Gastrocnemius medialis (tissue), 4 donors: ENCODE measurements at places on chromosomes 3 and 15. TPM values are rescaled to one million over a fixed set of nuclear protein-coding genes. Genes with fewer than 3 reads are reported as not detected.

GRCh38 chr3:135844386-135844785, 121.1 kb upstream of the PPP2R3A start:
- no peak overlapping the region for H3K27ac ChIP-seq
- no peak overlapping the region for H3K4me3 ChIP-seq
- H3K4me1 ChIP-seq = no peaks in the 10 kb centered on the region
- H3K27me3 ChIP-seq = no peaks in the 10 kb centered on the region

TRMT10C gene
- total RNA-seq = 33.2 TPM

GRCh38 chr3:72162649-72163184, 377.8 kb upstream of the PROK2 start:
- DNase-seq = no peak
- H3K4me3 ChIP-seq = no peak overlapping the region
- no peaks in the 10 kb centered on the region for H3K36me3 ChIP-seq
- no peak overlapping the region for H3K27ac ChIP-seq

- no peaks in the 10 kb centered on the region for H3K4me1 ChIP-seq
- no peak overlapping the region for H3K4me3 ChIP-seq
- H3K27me3 ChIP-seq = no peaks in the 10 kb centered on the region
- H3K27ac ChIP-seq = no peak overlapping the region
- no peaks in the 10 kb centered on the region for H3K36me3 ChIP-seq
- DNase-seq = no peak
Measured at GRCh38 chr3:167958141-167958540, 137.6 kb downstream of the GOLIM4 start.

DNA sequence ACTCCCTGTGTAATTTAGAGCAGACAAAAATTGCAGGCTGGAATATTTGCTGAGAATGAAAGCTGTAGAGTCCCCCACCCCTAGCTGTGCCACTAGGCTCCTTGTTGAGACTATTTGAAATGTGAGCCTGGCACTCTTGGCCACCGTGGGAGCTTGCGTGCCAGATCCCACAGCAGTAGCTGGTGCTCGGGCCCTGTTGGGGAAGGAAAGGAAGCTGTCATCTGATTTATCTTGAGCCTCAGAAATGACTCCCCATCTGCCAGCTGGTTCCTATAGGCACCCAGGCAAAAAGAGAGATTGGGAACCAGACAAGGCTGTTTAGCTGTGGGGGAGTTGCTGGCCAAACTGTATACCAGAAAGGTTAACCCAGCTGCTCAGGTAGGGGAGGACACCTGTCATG, 23.4 kb upstream of the CLEC3B start:
- H3K4me1 ChIP-seq = peaks cover 46% of the 10 kb centered on the region
- H3K36me3 ChIP-seq = peaks cover 34% of the 10 kb centered on the region
- no peaks in the 10 kb centered on the region for H3K27me3 ChIP-seq

SAMMSON gene
- total RNA-seq = not detected

DNA sequence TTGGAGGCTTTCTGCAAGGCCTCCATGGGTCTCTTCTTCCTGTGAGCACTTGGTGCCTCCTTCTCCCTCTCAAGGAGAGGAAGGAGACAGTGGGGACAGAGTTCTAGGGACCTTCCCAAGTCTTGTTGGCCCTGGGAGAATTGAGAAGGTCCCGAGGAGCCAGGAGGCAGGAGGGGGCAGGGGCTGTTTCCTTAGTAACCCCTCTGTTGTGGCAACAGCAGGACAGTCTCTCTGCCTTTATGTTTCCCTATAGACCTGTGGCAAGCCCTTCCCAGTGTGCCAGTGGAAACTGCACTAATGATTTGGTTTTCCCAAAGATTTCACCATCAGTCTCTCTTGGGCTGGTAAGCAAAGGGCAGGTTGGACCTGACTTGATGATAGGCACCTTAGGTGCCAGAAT, 87.8 kb upstream of the GALNT15 start:
- H3K4me1 ChIP-seq = peaks cover 25% of the 10 kb centered on the region
- no peaks in the 10 kb centered on the region for H3K36me3 ChIP-seq
- no peaks in the 10 kb centered on the region for H3K27me3 ChIP-seq
- H3K4me3 ChIP-seq = no peak overlapping the region
- peak overlapping the region; percentile 73 for H3K27ac ChIP-seq

ERC2 gene
- not detected for total RNA-seq

GRCh38 chr15:45307230-45307924, 55.3 kb downstream of the SLC28A2 start:
- no peaks in the 10 kb centered on the region for H3K27me3 ChIP-seq
- no peak for DNase-seq
- peaks cover 3% of the 10 kb centered on the region for H3K4me1 ChIP-seq
- no peaks in the 10 kb centered on the region for H3K36me3 ChIP-seq
- H3K4me3 ChIP-seq = no peak overlapping the region

DNA sequence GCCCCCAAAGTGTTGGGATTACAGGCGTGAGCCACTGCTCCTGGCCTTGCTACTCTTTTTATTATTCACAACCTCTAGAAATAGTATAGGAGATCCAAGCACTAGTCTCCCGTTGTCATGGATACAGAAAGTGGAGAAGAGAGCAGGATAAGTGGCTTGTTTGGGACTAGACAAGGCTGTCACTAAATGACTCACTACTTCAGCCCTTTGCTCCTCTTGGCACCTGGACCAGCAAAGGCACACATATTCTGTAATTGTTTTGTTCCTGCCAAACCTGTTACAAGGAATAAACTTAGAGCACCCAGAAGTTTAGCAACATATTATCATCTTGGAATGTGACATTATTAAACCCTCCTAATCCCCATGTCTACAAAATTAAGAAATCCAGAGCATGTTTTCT, 427.2 kb upstream of the THBS1 start:
- no peaks in the 10 kb centered on the region for H3K27me3 ChIP-seq
- DNase-seq = no peak
- H3K36me3 ChIP-seq = no peaks in the 10 kb centered on the region
- peaks cover 2% of the 10 kb centered on the region for H3K4me1 ChIP-seq
- no peak overlapping the region for H3K27ac ChIP-seq

LSMEM2 gene
- total RNA-seq = 0.98 TPM

ASB14 gene
- 1.9 TPM for total RNA-seq

- no peaks in the 10 kb centered on the region for H3K4me1 ChIP-seq
- no peaks in the 10 kb centered on the region for H3K27me3 ChIP-seq
- H3K36me3 ChIP-seq = no peaks in the 10 kb centered on the region
- DNase-seq = no peak
- H3K4me3 ChIP-seq = no peak overlapping the region
Measured at GRCh38 chr3:7999384-7999783, 502.2 kb upstream of the LMCD1 start.

CRTC3 gene
- 27.1 TPM for total RNA-seq

DNA sequence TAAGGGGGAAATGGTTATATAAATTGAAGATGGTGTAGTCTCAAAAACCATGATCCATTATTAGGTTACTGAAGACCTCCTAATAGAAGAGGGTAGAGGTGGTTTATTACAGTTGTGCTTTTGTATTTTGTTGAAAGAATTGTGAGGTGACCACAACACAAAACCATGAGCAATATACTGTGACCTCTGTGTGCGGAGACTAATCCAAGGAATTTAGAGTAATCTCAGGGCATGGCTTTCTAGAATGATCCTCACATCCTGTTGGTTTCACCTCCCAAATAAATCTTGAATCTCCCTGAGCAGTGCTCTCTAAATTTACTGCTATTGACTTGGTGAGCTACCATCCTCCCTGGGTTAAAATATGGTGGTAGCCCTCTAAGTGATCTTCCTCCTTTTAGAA, 52.3 kb downstream of the PTPRG start:
- no peaks in the 10 kb centered on the region for H3K36me3 ChIP-seq
- DNase-seq = no peak
- no peak overlapping the region for H3K27ac ChIP-seq
- H3K27me3 ChIP-seq = no peaks in the 10 kb centered on the region
- H3K4me1 ChIP-seq = peaks cover 27% of the 10 kb centered on the region
- no peak overlapping the region for H3K4me3 ChIP-seq

GRCh38 chr3:146504498-146505197, 35.3 kb upstream of the PLSCR2 start:
- H3K4me1 ChIP-seq = peaks cover 7% of the 10 kb centered on the region
- DNase-seq = no peak
- H3K27me3 ChIP-seq = no peaks in the 10 kb centered on the region
- peak overlapping the region; percentile 3 for H3K27ac ChIP-seq
- no peak overlapping the region for H3K4me3 ChIP-seq

DNA sequence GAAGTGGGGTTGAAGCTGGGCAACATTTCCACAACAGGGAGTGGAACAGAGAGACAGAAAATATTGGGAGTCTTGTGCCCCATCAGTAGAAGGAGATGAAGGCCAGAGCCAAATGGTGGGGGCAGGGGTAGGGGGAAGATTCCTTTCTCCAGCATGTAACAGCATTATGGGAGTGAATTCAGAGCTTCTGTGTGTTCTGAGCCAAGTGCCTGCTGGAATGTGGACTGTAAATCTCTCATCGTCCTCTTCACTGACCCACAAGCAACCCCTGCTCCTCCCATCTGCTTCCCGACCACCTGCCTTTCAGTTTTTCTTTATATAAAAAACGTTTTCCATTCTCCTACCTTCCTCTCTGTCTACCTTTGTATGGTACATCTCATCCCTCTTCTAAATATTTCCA, 344.2 kb upstream of the TPRG1 start:
- H3K27me3 ChIP-seq = no peaks in the 10 kb centered on the region
- peaks cover 10% of the 10 kb centered on the region for H3K4me1 ChIP-seq
- DNase-seq = no peak
- H3K36me3 ChIP-seq = no peaks in the 10 kb centered on the region

- H3K27me3 ChIP-seq = no peaks in the 10 kb centered on the region
- H3K36me3 ChIP-seq = no peaks in the 10 kb centered on the region
- no peak for DNase-seq
- H3K4me3 ChIP-seq = peak overlapping the region; percentile 84
- peak overlapping the region; percentile 88 for H3K27ac ChIP-seq
- peaks cover 18% of the 10 kb centered on the region for H3K4me1 ChIP-seq
Measured at GRCh38 chr3:120350401-120350941, 1.3 kb upstream of the LRRC58 start.

DNA sequence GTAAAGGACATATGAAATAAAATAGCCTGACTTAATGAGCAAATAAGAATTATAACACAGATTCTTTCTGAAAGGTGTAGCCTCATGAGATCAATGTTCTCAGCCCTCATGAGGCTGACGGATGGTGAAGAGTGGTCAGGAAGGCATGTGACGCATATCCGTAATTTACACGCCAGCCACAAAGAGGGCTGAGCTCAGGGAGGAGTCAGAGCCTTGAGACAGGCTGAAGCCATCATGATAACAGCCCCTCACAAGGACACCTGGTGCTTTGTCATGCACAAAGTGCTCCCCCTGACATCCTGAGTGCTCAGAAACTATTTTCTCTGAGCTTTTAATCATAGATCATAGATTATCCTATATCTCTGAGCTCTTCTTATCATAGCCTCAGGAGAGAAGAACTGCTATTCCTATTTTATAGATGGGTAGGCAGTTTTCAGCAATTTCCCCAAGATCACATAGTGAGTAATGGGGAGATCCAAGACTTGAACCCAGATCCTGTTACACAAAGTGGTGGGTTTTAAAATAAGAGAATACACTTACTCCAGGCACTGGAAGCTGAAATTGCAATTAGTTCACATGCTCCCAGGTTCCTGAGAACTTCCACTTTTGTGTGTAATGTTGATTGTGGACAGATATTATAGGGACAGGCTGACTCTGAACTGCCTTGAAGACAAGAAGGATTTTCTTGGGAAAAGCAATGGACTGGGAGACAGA, 267.1 kb downstream of the RPLP1 start:
- no peak overlapping the region for H3K4me3 ChIP-seq
- H3K27me3 ChIP-seq = no peaks in the 10 kb centered on the region
- peaks cover 5% of the 10 kb centered on the region for H3K4me1 ChIP-seq
- DNase-seq = peak; percentile 26
- H3K36me3 ChIP-seq = no peaks in the 10 kb centered on the region
- no peak overlapping the region for H3K27ac ChIP-seq

BFSP2 gene
- not detected for total RNA-seq

GRCh38 chr15:65318870-65319356, 14.4 kb downstream of the RNU5B-1 start:
- H3K27me3 ChIP-seq = no peaks in the 10 kb centered on the region
- peak; percentile 34 for DNase-seq
- H3K4me3 ChIP-seq = no peak overlapping the region
- no peaks in the 10 kb centered on the region for H3K36me3 ChIP-seq

GRCh38 chr15:29568840-29569532, 253.3 kb downstream of the TJP1 start:
- H3K4me1 ChIP-seq = no peaks in the 10 kb centered on the region
- no peak for DNase-seq
- H3K36me3 ChIP-seq = no peaks in the 10 kb centered on the region
- peaks cover 50% of the 10 kb centered on the region for H3K27me3 ChIP-seq
- H3K27ac ChIP-seq = no peak overlapping the region

GRCh38 chr3:125220727-125221429, 8.3 kb upstream of the SLC12A8 start:
- no peak overlapping the region for H3K4me3 ChIP-seq
- H3K4me1 ChIP-seq = no peaks in the 10 kb centered on the region
- no peaks in the 10 kb centered on the region for H3K36me3 ChIP-seq
- no peak overlapping the region for H3K27ac ChIP-seq

GRCh38 chr3:48848816-48849515, 1.3 kb upstream of the PRKAR2A start:
- H3K4me1 ChIP-seq = peaks cover 44% of the 10 kb centered on the region
- H3K36me3 ChIP-seq = no peaks in the 10 kb centered on the region
- peak overlapping the region; percentile 94 for H3K27ac ChIP-seq
- no peak for DNase-seq
- no peaks in the 10 kb centered on the region for H3K27me3 ChIP-seq
- no peak overlapping the region for H3K4me3 ChIP-seq

TMEM207 gene
- total RNA-seq = not detected

DNA sequence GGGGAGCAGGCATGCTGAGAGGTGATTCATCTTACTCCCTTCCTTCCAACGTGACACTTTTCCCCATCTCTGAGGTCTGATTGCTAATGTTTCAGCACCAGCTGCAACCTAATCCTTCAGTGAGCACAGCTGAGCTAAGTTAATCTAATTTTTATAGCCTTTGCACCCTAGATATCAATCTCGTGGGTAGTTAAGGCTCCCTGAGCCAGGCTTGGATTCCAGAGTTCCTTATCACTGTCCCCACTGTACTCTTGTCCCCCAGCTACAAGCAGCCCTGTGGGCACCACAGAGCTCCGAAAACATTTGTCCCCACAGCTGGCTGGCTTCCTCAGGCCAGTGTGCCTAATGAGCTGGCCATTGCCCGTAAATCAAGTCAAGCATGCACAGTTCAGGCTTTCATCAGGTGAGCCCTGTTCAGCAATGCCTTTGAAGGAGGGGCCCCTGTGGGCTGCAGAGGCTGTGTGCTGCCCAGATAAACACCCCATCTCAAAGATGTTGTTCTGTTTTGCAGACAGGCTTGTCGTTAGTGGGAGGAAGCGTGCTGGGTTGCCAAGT, 376.9 kb upstream of the RASGRP1 start:
- no peak overlapping the region for H3K4me3 ChIP-seq
- no peaks in the 10 kb centered on the region for H3K4me1 ChIP-seq
- no peak for DNase-seq
- H3K27ac ChIP-seq = no peak overlapping the region

GRCh38 chr3:16439848-16440708, 73.4 kb downstream of the RFTN1 start:
- DNase-seq = no peak
- peak overlapping the region; percentile 39 for H3K27ac ChIP-seq
- no peak overlapping the region for H3K4me3 ChIP-seq
- H3K36me3 ChIP-seq = no peaks in the 10 kb centered on the region
